CD4-positive, alpha-beta T cell treated with Interleukin-15 for 1 hour (primary cell): ENCODE measurements at places on chromosomes 13 and 19.

DNA sequence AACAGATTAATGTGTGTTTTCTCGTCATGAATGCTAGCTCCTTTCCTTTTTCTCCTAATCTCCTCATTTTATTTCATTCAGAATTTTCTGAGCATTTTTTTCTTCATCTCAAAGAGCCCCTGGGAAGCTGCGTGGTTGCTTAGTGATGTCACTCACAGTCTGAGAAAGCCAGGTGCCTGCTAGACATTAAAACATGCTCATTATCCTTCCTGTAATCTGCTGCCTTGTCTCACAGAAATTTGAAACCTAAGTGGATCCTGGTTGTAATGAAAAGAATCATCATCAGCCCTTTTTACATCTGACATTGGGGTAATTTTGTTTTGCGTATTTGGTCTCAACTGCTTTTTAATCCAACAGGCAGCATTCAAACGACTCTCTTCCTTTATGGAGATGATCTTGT, 108.2 kb upstream of the RNF113B start:
- no peak for DNase-seq

DNA sequence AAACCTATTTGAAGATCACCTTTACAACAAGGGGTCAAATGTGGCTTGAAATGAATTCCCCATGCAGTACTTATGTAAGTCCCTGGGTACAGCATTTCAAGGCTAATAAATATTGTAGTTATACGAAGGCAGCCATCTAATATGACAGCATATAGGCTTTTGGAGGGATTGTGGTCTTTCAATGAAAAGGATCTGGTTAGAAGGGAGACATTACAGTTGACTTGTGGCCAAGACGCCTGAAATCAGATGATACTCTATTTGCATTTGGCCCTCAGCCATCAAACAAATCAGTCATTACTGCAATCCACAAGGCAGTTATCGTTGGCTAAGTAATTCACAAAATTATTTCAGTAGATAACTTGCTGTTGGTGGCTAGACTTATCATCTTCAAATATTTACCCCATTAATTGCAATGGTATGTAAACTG, 242.7 kb downstream of the DCLK1 start:
- DNase-seq, result no peak

- DNase-seq, result no peak
Observed at GRCh38 chr13:110119935-110120905, 186.7 kb downstream of the COL4A1 start.

GRCh38 chr13:109000207-109000606, 370.8 kb downstream of the MYO16 start:
- no peak for DNase-seq

GRCh38 chr13:43732726-43733125, 54.0 kb downstream of the ENOX1 start:
- DNase-seq, result no peak

- DNase-seq, result no peak
Observed at GRCh38 chr13:102680842-102681740, 13.8 kb downstream of the METTL21C start.

DNA sequence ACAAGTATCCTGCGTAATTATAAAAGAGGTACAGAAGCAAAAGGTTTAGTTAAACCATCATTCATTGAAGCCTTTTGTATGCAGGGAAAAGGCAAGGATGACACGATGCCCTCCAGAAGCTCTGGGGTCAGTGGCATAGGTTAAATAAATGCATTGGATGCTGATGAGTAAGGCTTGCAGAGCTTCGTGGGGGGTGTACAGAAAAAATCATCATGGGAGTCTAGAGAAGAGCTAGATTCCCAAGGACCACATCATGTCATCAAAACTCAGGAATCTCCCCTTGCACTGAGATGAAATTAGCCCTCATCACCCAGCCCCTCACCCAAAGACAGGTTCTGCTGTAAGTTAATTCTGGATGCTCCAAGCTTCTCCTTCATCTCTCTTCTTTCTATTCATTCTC, 8.3 kb downstream of the FPR1 start:
- no peak for DNase-seq

- no peak for DNase-seq
Observed at GRCh38 chr13:50928659-50929462, 19.3 kb downstream of the RNASEH2B start.

GRCh38 chr19:27793128-27793643, 1419.8 kb downstream of the UQCRFS1 start:
- peak; percentile 68 for DNase-seq

DNA sequence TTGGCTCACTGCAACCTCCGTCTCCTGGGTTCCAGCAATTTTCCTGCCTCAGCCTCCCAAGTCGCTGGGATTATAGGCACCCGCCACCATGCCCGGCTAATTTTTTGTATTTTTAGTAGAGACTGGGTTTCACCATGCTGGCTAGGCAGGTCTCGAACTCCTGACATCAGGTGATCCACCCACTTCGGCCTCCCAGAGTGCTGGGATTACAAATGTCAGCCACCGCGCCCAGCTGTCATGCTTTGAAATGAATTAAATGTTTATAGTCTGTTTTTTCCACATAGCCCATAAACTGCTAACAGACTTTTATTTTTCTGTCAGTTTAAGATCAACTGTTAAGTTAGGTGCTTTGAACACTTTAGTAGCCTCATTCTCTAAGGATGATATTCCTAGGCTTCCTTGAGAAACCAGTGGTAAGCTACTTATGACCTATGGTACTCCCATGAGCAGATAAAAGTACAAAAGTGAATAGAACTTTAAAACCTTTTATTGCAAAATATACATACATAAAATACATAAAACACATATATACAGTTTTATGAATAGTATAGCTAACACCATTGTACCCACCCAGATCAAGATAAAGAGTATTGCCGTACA, 13.6 kb downstream of the TPP2 start:
- DNase-seq, result no peak

- no peak for DNase-seq
Observed at GRCh38 chr13:105816994-105817393, 718.5 kb downstream of the EFNB2 start.

GRCh38 chr13:113052971-113053370, 52.6 kb upstream of the F7 start:
- DNase-seq, result no peak

- peak; percentile 69 for DNase-seq
Observed at GRCh38 chr19:1251330-1252220, 3.2 kb downstream of the MIDN start.

DNA sequence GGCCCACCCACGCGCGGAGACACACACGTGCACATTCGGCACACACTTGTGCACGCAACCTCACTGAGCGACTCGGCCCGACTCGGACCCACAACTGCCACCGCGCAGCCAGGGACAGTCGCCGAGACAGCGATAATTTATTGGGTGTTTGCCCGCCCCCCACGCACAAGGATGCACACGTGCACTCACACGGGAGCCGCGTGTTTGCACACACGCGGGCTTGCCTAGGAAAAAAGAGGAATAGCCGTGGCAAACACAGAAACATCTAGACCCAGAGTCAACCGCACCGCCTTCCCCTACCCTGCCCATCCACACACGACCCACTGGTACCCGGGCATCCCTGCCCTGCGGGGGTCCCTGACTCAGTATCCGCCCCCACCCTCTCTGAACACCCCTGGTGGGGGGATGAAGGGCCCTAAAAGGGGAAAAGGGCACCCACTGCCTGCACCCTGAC, 1.1 kb upstream of the SSBP4 start:
- DNase-seq, result no peak

- DNase-seq, result no peak
Observed at GRCh38 chr19:50311723-50312635, 17.2 kb downstream of the KCNC3 start.

DNA sequence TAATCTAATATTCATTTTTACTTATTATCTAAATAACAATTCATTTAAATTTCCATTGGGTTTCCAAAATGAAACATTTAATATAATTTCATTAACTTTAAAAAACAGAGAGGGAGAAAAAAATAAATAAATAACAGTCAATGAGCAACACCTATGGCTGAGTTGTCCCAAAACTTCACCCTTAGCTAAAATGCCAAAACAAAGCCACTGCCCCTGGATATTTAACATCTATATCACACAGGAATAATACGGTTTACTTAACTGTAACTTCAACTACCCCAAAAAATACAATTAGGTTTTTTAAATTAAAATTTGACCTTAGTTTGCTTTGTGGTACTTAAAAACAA, 541 bp downstream of the ELF1 start:
- no peak for DNase-seq

GRCh38 chr19:29421196-29421545, 104.6 kb upstream of the VSTM2B start:
- DNase-seq, result no peak

GRCh38 chr19:38018694-38019395, 111.8 kb downstream of the SIPA1L3 start:
- DNase-seq, result no peak

- DNase-seq, result no peak
Observed at GRCh38 chr13:75417656-75418055, 64.3 kb downstream of the TBC1D4 start.

- no peak for DNase-seq
Observed at GRCh38 chr19:38649305-38650171, 2.1 kb downstream of the ACTN4 start.

- no peak for DNase-seq
Observed at GRCh38 chr13:58343076-58343475, 711.5 kb downstream of the PCDH17 start.

GRCh38 chr19:16076958-16077611, 790 bp downstream of the TPM4 start:
- no peak for DNase-seq

DNA sequence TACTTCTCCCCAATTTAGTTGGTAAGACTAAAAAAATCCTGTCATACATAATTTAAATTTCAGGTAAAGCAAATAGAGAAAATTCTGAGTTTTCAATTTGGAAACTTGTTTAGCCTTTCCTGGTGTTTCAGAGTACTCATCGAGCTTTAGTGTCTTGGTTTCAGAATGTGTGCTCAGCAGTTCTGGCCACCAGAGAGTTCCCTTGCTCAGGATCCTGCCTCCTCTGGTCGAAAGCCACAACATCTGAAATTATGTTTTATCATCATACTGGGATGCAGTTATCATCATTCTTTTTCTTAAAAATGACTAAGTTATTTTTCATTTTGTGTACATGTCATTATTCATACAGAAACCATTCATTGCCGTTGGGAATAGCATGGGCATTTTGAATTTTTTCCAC, 263.2 kb upstream of the SPRY2 start:
- DNase-seq, result no peak

DNA sequence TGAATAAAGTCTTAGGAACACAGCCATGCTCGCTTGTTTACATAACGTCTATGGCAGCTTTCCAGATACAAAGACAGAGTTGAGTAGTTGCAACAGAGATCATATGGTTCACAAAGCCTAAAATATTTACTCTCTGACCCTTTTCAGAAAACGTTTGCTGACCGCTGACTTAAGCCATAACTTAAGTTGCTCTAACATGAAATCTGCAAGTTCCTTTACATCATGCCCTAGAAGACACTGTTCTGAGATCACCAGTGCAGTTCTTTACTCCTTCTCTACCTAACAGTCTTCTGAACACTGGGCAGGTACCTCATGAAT, 166.4 kb downstream of the DCLK1 start:
- no peak for DNase-seq

DNA sequence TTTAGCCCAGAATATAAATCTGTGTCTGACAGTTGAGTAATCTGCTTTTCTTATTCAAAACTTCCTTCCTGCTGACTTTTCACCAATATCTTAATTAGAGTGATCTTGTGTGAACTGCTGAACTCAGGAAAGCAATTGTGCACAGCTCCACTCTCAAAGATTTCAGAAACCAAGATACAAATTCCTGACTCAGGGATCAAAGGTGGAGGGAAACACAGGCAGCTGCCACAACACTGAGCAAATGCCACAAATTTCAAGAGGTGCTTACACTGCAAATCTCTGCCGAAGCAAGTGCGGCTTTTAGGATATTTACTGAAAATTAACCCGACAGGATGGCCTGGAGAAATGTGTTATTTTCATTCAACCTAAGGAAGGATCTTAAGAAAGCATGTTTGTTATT, 111.4 kb downstream of the STOML3 start:
- no peak for DNase-seq

DNA sequence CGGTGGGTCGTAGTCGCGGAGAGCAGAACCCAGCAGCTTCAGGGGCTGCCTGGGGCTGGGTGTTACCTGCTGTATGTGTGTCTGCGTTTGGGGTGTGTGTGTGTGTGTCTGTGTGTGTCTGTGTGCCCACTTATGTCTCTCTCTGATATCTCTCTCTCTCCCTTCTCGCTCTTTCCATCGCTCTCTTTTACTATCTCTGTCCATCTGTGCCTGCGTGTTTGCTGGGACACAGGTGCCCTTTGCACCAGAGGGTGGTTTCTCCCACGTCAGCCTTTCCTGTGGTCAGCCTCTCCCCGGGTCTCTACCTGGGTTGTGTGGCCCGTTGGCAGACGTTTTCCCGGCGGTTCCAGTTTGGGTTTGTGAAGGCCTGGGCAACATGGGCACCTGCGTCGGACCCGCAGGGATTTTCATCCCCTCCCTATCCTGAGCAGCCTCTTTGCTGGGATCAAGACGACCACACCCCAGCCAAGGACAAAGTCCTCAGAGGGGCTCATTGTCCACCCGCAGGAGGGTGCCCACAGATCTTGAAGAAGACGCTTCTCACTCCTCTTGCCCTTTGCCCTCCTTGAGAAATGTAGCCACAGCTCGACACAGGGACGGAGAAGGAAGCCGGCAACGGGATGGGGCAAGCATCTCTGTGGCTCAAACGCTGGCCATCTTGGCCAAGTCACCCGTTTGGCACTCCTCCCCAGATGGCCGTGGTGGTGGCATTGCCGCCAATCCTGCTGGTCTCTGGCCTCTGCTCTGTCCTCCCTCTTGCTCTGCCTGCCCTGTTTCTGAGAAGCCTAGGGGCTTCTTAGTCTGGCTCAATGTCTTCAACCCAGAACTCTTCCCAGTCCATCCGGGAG, 43.3 kb downstream of the ZNF146 start:
- DNase-seq, result no peak

- DNase-seq, result no peak
Observed at GRCh38 chr13:111886217-111886945, 180.6 kb upstream of the SOX1 start.

GRCh38 chr19:19406878-19407632, 1.6 kb downstream of the GATAD2A start:
- DNase-seq, result peak; percentile 69

DNA sequence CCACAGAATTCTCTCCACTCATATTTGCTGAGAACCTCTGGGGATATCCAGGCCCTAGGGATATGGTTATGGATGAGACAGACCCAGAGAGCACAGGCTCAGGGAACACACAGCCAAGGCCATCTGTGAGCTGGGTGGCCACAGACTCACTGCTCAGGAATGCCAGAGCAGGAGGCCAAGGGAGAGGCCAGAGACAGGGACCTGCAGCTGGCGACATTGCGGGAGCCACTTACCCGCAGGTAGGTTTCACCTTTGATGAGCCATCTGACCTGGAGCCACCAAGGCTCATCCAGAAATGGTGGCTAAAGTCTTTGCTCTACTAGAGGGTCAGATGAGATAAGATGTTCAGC, 29.4 kb downstream of the CCNE1 start:
- no peak for DNase-seq

DNA sequence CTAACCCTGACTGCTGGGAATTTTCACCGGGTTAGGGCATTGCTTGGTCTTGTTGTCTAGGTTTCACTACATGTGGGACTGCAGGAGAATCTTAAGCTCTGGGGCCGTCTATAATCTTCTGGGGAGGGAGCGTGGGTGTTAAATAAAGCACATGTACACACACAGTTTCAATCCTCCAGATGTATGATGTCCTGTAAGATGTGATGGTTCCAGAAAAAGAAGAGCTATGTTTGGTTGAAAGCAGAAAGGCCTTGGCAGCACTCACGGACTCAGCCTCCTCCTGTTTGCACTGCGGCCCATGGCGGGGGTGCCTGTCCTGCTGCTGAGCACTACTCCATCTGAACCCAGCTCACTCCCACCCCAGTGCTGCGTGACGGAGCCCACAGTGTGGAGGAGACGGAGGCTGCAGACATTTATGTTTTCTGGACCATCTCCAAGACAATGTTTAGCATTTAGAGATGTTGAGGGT, 343.5 kb downstream of the TEX29 start:
- DNase-seq, result no peak
